Stromal cell of bone marrow (primary cell): ENCODE measurements at places on chromosomes 7 and 10.

DNA sequence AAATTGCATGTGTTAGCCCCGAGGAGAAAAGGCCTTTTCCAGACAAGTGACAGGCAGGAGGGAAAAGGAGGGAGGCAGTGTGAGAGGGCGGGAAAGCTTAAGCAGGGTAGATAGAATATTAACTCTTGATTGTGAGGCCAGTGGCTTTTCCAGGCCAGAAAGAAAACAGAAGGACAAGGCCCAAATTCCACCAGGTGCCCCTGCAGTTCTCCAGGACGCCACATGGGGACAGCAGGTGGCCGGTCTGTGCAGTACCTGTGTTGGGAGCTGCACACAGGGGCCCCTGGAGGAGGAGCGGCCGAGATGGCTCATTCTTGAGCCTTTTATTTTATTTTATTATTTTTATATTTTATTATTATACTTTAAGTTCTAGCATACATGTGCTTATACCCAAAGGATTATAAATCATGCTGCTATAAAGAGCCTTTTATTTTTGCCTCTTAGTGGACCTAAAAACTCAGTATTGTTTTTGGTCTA lies 141.3 kb upstream of the KLF14 start:
- DNase-seq = no peak

GRCh38 chr7:124808206-124808605 lies 42.6 kb upstream of the GPR37 start:
- no peak for DNase-seq

GRCh38 chr10:21314906-21315644 lies 210.4 kb downstream of the SKIDA1 start:
- no peak for DNase-seq

GRCh38 chr10:29734962-29735627 lies 100.3 kb upstream of the SVIL start:
- no peak for DNase-seq

DNA sequence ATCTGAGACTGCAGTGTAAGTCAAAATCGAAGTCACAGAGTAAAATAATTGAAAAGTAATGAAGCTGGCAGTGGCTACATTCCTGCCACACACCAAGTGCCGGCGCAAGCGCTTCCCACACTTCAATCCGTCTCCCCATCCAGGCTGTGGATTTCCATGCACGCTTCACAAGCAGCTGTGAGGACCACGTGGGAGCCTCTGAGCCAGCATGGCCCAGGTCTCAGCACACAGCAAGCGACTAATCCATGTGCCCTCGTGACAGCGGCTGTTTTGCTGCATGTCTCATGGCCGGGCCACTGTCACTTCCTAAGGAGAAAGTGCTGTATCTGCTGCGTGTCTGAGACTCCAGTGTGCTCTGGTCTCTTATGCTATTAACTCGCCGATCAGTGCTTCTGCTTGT lies 566.9 kb downstream of the DNAJB6 start:
- no peak for DNase-seq

- no peak for DNase-seq
Measured at GRCh38 chr10:122163174-122164022, 107.7 kb upstream of the BTBD16 start.

DNA sequence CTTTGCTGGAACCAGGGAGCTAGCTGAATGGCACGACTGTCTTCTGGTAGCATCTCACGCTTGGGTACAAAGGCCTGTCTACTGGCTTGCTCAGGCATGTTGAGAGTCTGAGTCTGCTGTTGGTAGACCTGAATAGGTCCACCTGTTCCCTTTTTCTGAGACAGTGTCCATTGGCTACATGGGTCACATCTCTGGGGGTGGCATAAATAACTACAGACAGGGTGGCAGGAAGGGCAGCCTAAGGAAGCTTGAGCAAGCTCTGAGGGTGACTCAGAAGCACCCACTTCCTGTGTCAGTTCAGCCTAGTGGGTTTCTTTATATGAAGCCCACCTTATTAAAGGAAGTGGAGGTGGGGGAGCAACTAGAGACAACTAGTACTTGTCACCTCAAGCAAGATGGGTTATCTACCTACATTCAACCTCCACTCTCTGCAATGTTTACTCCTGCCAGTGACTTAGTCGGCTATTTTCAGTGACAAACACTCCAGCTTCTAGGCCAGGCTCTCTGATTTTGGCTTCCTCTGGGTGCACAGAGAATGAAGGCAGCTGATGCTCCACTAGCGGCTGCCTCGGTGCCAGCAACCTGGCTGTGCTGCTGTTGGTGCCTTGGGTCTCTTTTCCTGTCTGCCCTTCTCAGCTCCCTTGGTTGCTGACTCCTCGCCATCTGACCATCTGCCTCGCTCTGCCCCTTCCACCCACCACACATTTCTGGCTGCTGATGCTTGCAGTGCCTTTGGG lies 5.7 kb upstream of the ZYX start:
- DNase-seq = no peak
